ENCODE measurements at places on chromosomes 2 and 18.

GRCh38 chr2:58289029-58289428, 47.9 kb upstream of the FANCL start:
- no peak for DNase-seq

DNA sequence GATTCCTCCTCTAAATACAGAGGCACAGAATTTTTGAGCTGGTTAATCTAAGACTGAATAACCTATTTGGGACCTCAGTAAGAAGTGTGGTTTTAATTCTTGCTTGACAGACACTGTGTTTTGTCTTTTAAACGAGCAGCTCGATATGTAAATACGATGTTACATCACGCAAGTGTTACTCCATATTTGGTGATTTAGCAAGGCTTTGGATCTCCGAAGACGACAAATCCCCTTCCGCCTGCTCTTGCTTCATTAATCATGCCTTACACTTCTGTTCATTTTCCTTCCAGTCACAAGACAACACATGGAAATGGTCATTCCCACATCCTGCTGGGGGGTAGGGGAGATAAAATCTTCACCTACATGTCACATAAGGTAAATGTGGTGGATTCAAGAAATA, 9.4 kb downstream of the BCL11A start:
- no peak for DNase-seq

DNA sequence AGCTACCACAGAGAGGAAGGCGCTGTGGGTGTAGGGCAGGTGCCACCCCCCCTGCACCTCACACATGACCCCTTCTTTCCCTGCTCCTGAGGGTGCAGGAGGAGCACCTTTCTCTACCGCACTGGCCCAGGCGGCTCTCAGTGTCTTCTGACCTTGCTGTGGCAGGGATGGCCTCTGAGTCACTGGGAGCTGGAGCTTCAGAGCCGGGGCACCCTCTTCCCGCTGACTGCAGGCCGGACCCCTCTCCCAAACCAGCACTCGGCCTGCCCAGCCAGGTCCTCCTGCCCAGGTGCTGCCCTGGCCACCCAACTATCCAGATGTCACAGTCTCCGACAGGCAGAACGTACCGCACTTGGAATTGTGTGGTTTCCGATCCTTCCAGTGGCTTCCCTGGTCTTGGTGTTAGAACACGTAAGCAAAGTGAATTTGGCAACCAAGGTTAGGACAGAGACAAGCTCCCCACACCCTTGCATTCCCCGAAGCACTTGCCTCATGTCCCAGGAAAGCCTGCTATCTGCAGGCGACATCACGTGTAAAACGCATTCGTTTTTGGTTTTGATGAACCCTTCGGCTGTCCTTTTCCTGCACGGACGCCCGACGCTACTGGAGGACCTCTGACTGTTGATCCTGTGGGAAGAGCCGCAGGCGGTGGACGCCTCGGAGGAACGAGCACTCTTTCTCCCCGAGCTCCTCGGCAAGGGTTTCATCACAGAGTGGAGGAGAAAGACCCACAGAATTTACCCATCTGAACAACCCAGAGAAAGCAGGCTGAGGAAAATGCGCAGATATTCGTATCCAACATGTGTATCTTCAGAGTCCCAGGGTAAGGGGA, 24.7 kb upstream of the KCNG2 start:
- no peak for DNase-seq

DNA sequence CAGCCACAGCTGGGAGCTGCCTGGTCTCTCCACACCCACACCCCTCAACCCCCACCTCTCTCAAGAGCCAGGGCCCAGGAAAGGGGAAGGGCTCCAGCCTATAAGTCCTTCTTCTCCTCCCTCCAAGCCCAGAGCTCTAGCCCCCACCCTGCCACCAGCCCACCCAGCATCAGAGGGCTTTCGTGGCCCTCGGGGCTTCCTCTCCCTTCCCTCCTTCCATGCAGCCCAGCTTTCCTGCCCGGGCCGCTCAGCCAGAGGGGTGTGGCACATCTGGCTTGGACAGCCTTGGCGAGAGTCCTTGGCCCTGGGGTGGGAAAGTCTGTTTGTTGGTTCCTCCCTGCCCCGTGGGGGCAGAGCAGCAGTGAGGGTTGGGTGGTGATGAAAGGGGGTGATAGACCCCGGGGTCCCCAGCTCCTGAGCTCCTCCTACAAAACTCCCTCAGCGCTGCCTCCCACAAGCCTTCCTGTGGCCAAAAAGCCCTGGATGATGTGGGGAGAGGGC, 7.0 kb downstream of the TNS1 start:
- no peak for DNase-seq

DNA sequence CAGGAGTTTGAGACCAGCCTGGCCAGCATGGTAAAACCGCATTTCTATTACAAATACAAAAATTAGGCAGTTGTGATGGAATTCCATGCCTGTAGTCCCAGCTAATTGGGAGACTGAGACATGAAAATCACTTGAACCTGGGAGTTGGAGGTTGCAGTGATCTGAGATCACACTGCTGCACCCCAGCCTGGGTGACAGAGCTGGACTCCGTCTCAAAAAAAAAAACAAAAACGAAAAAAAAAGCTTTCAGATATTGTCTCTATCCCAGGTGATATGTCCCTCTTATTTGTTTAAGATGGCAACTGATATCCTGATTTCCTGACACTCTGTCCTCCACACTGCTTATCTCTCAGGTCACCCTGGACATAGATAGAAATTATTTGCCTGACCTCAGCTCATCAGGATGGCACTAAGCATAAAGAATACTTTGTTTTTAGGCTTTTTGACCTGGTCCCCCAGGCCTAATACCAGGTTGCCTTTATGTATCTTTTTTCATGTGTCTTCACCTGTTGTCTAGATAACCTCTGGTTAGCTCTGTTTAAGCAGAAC, 295.2 kb upstream of the KCNJ3 start:
- no peak for DNase-seq

GRCh38 chr2:7403092-7403775, 486.0 kb downstream of the RNF144A start:
- DNase-seq = no peak

DNA sequence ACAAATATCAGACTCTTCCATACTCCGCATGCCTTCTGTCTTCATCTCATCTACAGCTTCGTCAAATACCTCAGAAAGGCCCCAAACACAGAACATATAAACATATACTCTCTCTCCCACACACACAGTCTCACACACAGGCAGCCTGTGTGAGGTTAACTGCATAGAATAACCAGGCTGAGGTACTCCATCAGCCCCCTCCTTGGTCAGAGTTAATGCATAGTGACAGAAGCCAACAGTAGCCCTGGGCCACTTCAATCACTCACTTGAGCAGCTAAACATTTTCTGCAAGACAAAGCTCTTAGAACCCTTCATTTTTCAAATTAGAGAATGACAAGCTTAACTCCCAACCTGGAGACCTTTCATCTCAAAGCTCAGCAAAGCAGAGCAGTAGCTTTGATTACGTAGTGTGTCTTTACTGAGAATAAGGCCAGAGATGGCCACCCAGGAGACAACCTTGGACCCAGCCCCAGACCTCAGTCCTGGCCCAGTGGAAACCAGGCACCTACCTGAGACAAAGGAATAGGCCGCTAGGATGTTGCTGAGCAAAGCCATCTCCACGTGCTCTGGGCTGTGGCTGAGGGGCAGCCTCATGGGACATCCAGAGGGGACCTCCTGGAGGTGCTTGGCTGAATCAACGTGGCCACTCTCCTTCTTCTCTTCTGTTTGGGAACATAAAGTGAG, 43.0 kb downstream of the EVA1A start:
- DNase-seq = no peak

All from renal pelvis (tissue), 12 donors.